ENCODE measurements at places on chromosomes 12 and 14.

DNA sequence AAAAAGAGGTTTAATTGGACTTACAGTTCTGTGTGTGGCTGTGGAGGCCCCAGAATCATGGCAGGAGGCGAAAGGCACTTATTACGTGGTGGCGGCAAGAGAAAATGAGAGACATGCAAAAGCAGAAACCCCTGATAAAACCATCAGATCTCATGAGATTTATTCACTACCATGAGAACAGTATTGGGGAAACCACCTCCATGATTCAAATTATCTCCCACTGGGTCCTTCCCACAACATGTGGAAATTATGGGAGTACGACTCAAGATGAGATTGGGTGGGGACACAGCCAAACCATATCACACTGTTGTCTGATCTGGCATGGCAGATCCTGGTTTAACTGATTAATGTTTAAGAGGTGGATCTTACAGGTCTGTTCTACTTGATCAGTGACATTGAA is 5.6 kb downstream of the DDX47 start:
- DNase-seq, result no peak

GRCh38 chr12:72098622-72099021 is 160.0 kb downstream of the TPH2 start:
- DNase-seq, result no peak

- DNase-seq, result peak; percentile 62
These were observed 1158.4 kb upstream of the TMEM132C start for GRCh38 chr12:127108360-127109215.

GRCh38 chr12:64633940-64634337 is 23.6 kb downstream of the RASSF3 start:
- DNase-seq, result no peak

DNA sequence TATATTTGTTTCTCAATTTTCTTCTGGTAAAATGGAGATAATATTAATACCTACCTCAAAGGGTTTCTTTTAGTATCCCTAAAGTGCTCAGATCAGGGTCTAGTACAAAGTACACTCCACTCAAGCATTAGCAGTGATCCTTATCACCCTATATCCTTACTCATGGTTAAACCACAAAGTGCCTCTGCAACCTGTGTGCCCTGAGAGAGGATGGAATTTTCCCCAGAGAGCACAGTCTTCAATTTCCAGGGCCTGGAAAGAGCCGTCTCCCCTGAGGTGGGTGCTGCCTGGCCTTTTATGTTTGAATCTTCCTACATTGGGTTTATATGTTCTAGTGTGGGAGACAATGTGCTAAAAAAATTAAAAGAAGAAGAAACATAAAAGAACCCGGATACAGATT is 183.1 kb upstream of the FBXO33 start:
- no peak for DNase-seq

DNA sequence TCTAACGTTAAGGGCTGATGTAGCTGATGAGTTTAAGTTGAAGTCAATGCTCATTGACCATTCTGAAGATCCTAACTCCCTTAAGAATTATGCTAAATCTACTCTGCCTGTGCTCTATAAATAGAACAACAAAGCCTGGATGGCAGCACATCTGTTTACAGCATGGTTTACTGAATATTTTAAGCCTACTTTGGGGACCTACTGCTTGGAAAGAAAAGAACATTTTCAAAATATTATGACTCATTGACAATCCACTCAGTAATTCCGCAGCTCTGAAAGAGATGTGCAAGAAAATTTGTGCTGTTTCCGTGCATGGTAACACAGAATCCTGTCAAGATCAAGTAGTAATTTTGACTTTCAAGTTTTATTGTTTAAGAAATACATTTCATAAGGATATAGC is 35.0 kb upstream of the NAV3 start:
- no peak for DNase-seq

DNA sequence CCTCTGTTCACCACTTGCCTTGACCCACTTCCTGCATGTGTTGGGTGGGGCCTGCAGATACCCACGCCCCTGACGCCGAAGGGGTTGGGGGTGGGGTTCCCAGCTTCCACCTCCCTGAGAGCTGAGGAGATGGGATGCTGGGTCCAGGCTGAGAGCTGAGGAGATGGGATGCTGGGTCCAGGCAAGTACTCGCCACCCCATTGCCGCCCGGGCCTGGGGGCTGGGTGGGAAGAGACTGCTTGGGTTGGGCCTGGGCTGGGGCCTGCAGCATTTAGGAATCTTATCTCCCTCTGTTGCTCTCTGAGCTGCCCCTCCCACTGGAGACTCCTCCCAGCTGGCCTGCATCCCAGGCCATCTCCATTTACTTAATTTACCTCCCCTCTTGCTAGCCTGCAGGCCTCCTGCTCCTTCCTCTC is 17.4 kb downstream of the TEAD4 start:
- no peak for DNase-seq
